ENCODE measurements at places on chromosomes 4 and X. TPM values are rescaled to one million over a fixed set of nuclear protein-coding genes. Genes with fewer than 3 reads are reported as not detected.

GRCh38 chrX:39152106-39152649, 350.9 kb downstream of the MID1IP1 start:
- no peak for DNase-seq

DNA sequence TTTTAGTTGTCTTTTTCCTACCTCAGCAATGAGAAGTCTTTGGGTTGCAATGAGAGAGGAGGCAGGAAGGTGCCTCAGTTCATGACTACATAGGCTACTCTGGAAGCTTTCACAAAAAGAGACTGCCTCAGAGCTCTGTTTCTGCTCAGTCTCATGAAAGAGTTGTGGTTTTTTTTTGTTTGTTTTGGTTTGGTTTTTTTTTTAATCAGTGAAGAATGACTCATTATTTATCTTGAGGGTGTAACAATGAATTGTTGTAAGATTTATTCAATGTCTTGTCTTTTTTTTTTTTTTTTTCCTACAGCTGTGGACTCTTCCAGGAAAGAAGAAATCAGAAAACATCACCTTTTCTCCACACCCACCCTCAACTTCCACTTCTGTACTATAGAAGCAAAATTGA, 67.5 kb upstream of the CXCL13 start:
- DNase-seq: no peak

The GPC4 gene
- 70.3 TPM for total RNA-seq

- DNase-seq: no peak
Measured at GRCh38 chr4:107151173-107151572, 115.1 kb upstream of the DKK2 start.

The FGF13 gene
- total RNA-seq: 16.6 TPM

- no peak for DNase-seq
Measured at GRCh38 chrX:9678215-9678965, 87.3 kb downstream of the GPR143 start.

GRCh38 chr4:185775792-185776555, 36.0 kb downstream of the SORBS2 start:
- no peak for DNase-seq

The TMEM156 gene
- 3.5 TPM for total RNA-seq

The ARHGAP6 gene
- 20.4 TPM for total RNA-seq

DNA sequence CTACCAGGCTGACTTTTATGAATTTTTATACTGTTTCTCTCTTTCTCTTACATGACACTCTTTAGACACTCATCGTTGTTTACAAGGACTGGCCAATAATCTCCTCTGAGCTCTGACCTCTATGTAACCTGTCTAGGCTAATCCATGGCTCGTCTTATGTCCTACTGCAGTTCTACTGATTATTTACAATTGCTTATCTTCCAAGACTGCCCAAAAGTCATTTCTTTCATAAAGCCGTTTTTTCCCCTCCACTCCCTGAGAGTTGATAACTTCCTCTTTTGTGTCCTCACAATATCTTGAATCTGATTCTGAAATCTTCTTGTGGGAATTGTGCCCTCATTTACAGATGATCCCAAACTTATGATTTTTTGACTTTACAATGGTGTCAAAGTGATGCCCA, 18.3 kb upstream of the SNCA start:
- no peak for DNase-seq

GRCh38 chrX:20197641-20198210, 56.1 kb upstream of the EIF1AX start:
- DNase-seq: no peak

GRCh38 chrX:45614853-45615252, 414.2 kb upstream of the DIPK2B start:
- DNase-seq: no peak

- DNase-seq: no peak
Measured at GRCh38 chrX:118049713-118050112, 66.9 kb downstream of the KLHL13 start.

GRCh38 chr4:70197842-70198241, 2.3 kb downstream of the ODAM start:
- no peak for DNase-seq

DNA sequence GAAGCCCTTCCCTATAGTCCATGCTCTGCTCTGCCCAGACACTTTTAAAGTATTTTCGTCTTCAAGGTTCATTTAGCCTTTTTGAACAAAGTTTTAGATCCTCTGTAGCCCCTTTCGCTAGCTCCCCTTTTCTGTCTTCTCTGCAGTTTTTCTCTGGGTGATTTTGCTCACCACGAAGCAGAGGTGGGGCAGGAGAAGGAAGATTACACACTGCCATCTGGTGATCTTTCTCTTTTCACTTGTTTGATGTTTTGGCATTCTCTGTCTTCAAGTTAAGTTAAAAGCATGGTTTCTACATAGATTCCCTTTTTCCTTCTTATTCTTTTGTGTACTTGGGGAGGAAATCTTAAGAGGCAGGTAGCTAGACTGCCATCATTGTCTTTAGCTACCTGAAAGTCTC, 43.9 kb downstream of the CC2D2A start:
- no peak for DNase-seq

- DNase-seq: no peak
Measured at GRCh38 chr4:95462921-95463320, 85.9 kb downstream of the UNC5C start.

DNA sequence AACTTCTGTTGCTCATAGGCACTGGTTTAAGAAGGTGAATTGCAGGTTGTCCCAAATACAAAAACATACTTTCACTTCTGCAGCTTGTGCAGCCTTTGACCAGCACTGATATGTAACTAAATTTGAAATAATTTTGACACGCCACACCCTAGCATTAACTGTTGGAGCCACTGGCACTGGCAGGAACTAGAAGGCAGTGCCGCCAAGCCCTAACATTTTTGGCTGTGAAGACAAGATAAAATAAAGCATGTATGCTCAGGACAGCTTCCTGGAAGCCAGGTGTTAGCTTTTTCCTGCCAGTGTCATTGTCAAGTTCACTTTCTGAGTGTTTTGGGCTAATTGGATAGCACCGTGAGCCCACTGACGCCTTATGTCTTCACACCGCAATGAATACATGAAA, 65.3 kb upstream of the FBXW7 start:
- no peak for DNase-seq

- peak; percentile 83 for DNase-seq
Measured at GRCh38 chr4:118352843-118353533, at the start of gene PRSS12. PRSS12 (minus strand) TSS chr4:118353003; CDS start chr4:118352720, 283 bp downstream.

The MED28 gene
- 45.2 TPM for total RNA-seq

DNA sequence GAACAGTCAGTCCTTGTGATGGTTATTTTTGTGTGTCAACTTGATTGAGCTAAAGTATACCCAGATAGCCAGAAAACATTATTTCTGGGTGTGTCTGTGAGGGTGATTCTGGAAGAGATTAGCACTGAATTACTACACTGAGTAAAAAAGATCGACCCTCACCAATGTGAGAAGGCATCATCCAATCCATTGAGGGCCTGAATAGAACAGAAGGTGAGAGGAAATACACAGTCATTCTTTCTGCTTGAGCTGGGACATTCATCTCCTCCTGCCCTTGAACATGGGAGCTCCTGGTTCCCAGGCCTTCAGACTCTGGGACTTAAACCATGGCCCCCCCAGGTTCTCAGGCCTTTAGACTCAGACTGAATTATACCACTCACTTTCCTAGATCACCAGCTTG, 22.3 kb downstream of the INPP4B start:
- no peak for DNase-seq

GRCh38 chr4:158894826-158895225, 126.0 kb downstream of the FNIP2 start:
- DNase-seq: no peak

DNA sequence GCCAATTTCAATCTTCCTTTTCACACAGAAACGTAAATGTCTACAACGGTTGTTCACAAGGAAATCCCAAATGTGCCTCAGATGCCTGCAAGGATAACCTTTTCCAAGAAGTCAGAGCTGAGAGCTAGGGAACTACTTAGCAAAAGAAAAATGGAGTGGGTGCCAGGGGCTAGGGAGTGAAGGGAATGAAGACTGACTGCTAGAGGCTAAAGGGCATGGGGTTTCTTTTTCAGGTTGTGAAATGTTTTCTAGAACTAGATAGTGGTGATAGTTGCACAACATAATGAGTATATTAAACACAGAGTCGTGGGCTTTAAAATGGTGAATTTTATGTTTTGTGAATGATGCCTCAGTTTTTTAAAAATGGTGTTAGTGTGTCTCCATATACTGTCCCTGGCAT, 53.4 kb downstream of the CD99L2 start:
- DNase-seq: no peak

The ENPEP gene
- total RNA-seq: 39.9 TPM

- DNase-seq: no peak
Measured at GRCh38 chr4:103307453-103308247, 109.5 kb upstream of the CENPE start.

The GUCY1A1 gene
- 64.6 TPM for total RNA-seq

DNA sequence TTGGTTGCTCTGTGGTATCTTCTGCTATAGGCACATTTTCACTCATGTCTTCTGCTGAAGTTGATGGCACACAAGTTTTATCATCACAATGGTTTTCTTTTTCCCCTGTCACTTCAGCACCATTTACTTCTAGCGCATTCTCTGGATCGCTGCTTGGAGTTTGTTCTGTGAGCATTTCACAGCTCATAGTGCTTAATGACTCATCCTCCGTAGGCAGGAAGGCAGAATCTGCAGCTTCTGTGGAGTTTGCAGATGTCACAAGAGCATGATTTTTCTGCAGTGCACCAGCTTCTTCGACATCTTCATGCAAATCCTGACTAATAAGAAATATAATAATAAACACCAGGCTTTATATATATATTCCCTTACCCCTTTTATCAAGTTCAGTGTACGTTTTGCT, 83.6 kb downstream of the CHM start:
- no peak for DNase-seq

DNA sequence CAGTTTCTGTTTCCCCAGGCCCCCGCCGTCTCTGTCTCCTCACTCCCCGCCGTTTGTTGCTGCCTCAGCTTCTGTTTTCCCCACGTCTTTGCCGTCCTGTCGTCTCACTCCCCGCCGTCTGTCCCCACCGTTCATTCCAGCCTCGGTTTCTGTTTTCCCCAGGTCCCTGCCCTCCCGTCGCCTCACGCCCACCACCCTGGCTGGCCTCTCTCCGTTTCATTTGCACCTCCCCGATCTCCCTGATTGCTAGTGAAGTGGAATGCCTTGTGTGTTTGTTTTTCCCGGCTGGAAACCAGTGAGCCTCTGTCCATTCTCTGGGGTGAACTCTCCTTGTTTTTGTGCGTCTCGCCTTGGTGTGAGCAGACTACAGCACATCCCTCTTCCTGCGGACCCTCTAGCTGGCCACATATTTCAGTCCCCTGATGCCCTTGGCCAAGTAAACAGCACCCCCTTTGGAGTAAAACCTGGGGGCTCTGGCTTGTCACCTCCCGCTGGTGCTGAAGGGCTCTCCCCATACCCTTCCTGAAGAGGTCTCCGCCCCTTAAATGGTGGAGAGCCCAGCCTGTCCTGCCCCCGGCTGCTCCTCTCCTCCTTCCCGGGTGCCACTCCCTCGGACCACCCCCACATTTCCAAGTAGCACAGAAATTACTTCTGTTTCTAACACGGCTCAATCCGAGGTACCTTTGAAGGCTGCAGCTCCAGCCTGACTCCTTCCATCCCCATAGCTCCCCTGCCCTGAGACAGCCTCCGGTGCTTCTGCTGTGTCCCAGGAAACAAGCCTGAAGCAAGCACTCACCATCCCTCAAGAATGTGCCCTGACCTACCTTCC, 13.2 kb downstream of the TMEM175 start:
- no peak for DNase-seq

DNA sequence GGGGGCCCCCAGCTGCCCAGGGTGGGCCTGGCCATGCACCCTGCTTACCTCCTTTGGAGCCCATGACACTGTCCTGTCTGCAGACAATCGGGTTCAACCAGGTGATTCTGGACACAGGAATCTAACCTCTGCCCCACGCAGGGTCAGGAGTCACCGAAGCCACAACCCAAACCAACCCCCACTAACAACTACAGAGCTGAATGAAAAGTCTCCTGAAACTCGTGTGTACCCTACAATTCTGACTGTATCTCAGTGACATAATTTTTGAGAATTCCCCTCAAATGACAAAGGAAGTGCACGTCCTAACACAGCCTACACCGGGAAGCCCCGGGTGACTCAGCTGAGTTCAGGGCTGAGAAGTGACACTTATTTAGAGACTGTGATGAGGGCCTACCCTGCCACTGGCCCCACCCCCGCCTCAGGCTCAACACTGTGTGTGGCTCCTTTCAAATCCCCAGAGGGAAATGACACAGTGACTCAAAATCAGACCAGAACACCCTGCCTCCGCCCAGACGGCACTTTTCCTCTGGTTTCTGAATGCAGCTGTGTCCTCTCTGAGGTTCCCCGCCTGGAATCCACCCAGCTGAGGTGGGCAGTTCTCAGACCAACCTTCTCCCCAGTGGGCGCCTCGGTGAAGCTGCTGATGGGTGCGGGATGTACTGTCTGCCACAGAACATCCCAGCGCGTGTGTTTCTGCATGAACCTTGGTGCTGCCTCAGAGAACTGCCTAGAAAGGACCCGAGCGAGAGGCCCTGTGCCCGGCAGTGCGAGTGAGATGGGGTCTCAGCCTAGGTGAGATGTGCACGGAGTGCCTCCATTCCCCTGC, 9.9 kb downstream of the TNIP2 start:
- DNase-seq: no peak

The FAM9B gene
- total RNA-seq: not detected

DNA sequence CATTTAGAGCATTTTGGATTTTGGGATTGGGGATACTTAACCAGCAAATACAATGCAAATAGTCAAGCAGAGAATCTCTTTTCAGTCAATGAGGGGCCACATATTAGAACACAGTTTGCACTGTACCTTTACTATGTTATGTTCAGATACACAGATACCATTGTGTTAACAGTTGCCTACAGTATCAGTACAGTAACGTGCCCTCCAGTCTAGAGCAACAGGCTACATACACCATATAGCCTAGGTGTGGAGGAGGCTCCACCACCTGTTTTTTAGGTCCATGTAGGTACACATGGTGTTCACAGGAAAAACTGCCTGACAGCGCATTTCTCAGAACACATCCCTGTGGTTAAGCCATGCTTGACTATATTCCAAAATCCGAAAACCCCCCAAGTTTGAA, 9.1 kb downstream of the GRPEL1 start:
- DNase-seq: no peak

- no peak for DNase-seq
Measured at GRCh38 chr4:20760053-20760452, 59.8 kb downstream of the PACRGL start.

GRCh38 chr4:186687265-186687664, 36.4 kb downstream of the FAT1 start:
- DNase-seq: no peak

DNA sequence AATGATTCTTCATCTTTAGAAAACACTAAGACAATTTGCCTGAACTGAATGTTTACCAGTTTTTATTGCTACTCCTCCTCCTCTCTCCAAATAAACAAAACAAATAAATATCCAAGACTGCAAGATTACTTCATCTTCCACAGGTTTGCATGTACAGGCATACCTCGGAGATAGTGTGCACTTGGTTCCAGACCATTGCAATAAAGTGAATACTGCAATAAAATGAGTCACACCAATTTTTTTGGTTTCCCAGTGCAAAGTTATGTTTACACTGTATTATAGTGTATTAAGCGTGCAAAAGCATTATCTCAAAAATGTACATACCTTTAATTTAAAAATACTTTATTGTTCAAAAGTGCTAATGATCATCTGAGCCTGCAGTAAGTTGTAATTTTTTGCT, 53.3 kb downstream of the FBXL5 start:
- DNase-seq: no peak
